Femur (tissue), 1 donor: ENCODE measurements at places on chromosomes 3 and 15.

GRCh38 chr3:123733341-123733740 lies 148.5 kb upstream of the HACD2 start:
- no peak for DNase-seq

GRCh38 chr15:70030851-70031250 lies 66.9 kb downstream of the TLE3 start:
- no peak for DNase-seq

DNA sequence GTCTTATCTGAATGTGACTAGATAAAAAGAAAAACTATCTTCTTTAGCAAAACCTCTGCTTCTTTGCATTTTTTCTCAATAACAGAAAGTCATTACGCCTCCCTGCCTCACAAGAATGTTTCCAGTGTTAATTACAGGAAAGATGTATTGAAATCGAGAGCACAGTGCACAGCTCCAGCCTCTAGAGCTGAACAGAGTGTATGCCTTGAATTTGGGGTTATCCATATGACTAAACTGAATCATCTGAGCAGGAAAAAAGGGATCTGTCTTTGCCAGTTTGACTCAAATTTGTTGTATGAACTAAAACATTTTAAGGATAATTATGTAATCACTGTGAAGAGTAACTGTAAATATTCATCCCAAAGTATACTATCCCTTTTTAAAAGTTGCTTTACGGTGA lies 149.1 kb upstream of the CGNL1 start:
- no peak for DNase-seq

DNA sequence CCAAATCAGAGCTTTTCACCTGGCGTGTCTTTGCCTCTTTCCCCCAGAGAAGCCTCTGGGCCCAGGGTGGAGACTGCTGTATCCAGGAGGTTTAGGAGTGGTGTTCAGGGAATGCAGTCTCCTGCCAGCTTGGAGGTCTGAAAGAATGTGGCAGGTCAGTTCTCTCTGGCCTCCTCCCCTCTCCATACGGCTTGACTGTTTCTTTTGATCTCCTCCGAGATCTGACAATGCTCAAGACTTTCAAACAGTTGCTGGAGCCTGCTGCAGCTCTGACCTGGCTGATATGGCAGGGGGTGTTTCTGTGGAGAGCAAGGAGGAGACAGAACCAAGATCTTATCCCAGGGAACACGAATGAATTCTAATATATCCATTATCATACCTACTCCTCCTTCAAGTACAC lies 24.7 kb upstream of the TM4SF4 start:
- DNase-seq, result peak; percentile 36

- DNase-seq, result no peak
Measured at GRCh38 chr15:97140216-97140615, 809.7 kb downstream of the NR2F2 start.

DNA sequence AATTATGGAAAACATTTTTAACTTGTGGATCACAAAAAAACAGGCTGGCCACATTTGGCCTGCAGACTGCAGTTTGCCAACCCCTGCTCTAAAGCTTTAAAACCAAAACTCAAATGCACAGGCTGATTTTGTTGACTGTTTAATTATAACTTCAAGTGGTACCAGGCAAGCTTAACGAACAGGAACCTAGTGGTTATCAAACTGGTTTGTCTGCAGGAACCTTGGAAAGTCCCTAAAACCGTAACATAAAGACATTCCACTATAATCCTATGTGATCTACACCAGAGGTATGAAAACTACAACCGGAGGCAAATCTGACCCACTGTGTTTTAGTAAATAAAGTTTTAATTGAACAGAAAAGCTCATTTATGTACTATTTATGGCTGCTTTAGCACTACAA lies 52.4 kb downstream of the TBL1XR1 start:
- no peak for DNase-seq

DNA sequence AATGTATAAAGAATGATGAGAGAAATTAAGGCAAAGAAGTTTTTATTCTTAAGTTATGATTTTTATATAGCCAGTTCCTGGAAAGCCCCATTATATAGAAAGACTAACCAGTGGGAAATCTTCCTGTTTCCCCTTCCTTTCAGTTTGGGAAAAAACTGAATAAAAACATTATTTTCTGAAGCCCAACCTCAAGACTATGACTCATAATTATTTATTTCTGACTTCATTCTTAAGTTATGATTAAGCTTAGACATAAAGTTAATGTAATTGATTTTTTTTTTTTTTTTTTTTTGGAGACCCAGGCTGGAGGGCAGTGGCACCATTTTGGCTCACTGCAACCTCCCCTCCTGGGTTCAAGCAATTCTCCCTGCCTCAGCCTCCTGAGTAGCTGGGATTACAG lies 55.8 kb downstream of the TRPC1 start:
- DNase-seq, result no peak
